ENCODE measurements at places on chromosomes 3 and 15.

DNA sequence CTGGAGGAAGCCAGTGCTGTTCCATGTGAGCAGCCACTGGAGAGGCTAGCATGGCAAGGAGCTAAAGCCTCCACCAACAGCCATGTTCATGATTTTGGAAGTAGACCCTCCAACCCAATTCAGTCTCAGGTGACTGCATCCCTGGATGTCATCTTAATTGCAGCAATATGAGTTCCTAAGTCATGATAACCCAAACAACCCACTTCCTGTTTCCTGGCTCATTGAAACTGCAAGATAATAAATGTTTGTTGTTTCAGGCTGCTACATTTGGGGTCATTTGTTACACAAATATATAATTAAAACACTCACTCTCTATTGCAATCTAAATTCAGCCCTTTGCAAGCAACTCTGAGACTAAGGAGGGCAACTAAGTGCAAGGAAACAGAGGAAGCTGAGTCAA, 62.4 kb upstream of the SLC24A5 start:
- no peak for DNase-seq

DNA sequence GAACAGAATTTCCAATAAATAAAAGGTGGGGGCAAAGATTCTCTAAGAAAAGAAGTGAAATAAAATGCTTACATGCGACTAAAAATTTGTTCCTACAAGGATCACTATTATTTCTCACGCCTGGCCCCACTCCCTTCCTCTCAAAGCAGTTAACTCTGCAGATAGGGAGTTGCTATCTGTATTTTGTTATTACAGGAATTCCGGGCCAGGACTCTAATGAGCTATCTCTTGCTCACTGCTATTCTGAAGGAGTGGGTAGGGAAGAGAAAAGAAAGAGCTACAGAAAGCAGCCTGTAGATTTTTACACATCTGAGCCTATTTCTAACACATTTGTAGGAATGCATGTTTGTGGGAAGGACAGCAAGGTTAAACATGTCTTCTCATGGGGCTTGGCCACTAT, 140.4 kb downstream of the PCCB start:
- DNase-seq: no peak

DNA sequence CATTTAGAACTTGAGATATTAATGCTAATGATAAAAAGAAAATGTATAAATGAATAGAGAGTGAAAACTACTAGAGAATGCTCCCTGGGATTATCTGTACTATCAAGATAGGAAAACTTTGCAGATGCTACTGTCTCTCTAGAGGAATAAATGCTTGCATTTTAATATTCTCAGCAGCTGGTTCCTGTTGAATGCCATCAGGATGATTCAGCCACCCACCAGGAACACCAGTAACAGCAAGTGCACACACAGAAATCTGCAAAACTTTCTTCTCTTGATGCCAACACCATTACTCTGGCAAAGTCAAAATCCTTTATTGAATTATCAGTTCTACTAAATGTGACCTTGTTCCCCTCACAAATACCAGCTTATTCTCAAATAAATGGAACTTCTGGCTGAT, 148.4 kb downstream of the TIGIT start:
- no peak for DNase-seq

DNA sequence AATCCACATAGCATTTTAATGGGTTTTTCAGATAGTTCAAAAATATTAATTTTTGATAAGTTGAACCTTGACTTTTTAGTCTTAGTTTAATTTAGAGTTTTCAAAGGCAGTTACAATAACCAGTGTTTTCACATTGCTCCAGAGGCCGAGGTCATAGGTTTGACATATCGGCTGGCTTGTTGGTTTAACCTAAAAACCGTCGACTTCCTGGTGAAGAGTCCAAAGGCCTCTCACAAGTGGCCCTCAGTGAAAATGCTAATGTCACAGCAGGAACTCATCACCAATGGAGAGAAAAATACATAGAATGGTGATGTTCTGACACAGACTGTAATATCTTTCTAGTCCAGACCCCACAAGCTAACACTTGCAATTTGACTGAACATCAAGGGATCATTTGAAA, 642.3 kb downstream of the PLOD2 start:
- no peak for DNase-seq

DNA sequence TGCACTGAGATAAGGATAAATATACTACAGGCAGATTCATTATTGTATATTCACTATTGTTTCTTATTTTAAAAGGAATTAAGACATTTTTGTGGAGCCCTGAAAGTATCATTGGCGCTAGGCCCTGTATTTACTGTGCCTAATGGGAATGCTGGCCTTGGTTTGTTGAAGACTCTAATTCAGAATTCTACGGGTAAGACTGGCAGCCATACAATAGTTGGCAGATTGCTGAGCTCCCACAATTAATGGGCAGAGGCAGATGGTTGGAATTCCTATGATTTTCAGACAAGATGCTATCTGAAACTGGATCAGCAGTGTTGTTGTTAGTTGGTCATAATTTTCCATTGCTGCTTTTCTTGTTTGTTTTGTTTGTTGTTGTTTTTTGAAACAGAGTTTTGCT, 14.7 kb downstream of the PGBD4 start:
- DNase-seq: no peak

GRCh38 chr3:36600404-36600803, 163.9 kb downstream of the DCLK3 start:
- DNase-seq: no peak

GRCh38 chr3:156761713-156762451, 64.3 kb upstream of the LEKR1 start:
- DNase-seq: no peak

- DNase-seq: no peak
Observed at GRCh38 chr15:33055962-33056361, 138.6 kb downstream of the FMN1 start.

- no peak for DNase-seq
Observed at GRCh38 chr15:65993236-65993635, 123.9 kb downstream of the RAB11A start.

GRCh38 chr3:8313560-8314267, 187.9 kb upstream of the LMCD1 start:
- no peak for DNase-seq

- no peak for DNase-seq
Observed at GRCh38 chr15:57427367-57427821, 51.1 kb downstream of the CGNL1 start.

DNA sequence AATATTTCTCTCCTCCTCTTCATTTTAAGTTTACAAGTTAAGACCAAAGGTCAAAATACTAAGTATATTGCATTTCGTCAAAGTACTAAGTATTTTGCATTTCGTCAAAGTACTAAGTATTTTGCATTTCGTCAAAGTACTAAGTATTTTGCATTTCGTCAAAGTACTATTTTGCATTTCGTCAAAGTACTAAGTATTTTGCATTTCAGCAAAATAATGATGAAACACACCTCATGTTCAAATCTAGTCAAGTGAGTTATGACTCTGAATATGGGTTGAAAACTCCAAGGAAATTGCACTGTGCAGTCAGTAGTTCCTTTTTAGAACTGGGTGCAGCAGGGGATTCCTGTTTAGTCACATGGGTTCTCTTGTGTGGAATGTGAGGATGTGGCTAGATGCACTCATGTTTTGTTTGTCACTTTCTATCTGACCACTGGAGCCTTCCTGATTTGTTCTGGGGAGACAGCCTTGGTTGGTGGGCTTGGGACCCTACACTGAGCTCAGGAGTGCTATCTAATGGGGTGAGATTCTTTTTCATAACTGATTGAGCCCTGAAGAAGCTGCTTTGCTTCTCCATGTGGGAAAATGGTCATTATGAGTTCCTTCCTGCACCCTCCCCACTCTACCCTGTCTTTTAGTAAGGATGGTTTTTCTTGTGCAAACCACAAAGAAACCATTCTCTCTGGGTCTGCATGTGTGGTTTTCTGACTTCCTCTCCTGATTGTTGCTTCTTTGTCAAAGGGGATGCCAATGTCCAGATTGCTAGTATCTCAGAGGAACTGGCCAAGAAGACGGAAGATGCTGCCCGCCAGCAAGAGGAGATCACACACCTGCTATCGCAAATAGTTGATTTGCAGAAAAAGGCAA, 73.4 kb downstream of the CCK start:
- DNase-seq: no peak

DNA sequence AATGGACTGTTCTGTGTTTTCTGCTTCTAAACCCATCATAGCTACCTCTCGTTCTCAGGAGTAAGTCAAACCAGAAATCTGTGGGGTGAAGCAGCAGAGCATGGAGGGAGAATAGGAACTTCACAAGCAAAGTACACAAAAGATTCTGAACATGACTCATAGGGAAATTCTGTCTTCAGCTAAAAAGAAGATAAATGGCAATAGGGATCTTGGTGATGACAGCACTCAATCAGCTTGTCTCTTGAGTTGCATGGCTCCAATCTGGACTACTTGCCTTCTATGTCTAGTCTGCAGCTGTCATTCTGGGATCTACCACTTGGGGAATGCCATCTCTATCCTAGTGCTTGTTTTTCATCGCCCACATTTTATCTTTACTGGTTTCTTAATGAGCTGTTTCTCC, 13.5 kb upstream of the GRAMD1C start:
- DNase-seq: no peak
